Head of caudate nucleus (tissue), 42 donors: ENCODE measurements at places on chromosomes 7 and 10.

DNA sequence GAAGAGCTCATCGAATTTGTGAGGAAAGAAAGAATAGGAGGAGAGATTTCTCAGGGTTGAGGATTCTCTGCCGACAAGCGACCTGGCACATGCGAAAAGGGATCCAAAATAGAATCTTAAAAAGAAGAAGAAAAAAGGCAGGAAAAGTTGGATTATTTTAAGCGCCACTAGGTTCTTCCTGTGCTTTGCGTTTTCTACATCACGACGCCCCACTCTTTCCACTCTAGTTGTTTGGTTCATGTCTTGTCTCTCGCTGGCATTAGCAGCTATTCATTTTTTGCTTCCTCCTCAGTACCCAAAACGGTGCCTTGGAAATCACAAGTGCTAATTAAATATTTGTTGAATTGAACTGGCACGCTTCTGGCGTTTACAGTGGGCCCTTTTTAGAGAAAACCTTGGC lies 674 bp upstream of the FRA10AC1 start:
- peak; percentile 69 for DNase-seq

GRCh38 chr10:126243306-126243705 lies 145.0 kb downstream of the ADAM12 start:
- DNase-seq = no peak

- DNase-seq = no peak
These were observed 195.0 kb upstream of the PLXNA4 start for GRCh38 chr7:132771301-132771730.

DNA sequence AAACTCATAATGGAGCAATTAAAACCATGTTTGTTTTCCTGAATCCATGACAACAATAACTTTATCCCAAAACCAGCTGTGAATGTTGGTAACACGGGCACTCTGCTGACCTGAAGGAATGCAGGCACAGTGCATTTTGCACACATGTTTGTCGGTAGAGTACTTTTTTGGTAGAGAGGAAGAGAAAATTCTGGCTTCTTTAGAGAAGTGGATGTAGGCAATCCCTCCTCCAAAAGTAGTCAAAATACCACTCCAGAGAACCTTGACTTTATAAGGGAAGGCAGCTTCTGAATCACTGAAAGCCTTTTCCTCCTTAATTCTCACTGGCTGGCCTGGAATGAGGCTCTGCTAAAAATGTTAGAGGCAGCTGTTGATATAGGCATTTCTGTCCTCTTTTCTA lies 15.8 kb upstream of the ACTA2 start:
- no peak for DNase-seq

DNA sequence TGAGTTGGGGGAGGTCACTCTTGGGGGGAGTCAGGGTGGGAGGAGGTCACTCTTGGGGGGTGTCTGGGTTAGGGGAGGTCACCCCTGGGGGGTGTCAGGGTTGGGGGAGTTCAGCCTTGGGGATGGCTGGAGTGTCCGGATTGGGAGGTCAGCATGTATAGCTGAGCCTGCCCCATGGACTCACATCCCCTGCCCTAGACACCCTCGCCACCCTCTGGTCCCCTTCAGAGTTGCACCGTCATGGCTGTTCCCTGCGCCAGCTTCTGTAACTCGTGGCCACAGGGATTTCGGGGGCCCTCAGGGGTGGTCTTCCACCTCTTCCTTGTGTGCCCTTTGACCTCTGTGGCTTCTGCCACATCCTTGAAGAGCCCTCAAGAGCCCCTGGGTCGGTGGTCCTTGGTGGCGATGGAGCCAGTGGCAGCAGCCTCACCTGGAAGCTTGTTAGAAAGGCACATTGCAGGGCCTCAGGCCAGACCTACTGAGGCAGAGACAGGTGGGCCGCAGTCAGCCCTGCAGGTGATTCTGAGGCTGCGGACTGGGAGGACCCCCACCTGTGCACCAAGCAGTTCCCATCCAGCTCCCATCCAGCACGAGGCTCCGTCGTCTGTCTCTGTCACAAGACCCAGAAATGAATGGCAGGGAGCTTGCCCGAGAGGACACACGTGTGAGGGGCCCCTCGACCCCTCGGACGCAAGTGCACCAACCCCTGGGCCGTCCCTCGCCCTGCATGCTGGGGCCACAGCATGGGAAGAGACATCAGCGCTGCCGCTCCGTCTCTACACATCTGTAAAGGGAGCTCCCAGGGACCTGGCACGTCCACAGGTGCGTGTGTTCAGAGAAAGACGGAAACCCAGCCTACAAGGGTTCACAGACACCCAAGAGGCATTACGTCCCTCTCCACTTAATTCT lies 44.7 kb upstream of the SUN1 start:
- DNase-seq = no peak

DNA sequence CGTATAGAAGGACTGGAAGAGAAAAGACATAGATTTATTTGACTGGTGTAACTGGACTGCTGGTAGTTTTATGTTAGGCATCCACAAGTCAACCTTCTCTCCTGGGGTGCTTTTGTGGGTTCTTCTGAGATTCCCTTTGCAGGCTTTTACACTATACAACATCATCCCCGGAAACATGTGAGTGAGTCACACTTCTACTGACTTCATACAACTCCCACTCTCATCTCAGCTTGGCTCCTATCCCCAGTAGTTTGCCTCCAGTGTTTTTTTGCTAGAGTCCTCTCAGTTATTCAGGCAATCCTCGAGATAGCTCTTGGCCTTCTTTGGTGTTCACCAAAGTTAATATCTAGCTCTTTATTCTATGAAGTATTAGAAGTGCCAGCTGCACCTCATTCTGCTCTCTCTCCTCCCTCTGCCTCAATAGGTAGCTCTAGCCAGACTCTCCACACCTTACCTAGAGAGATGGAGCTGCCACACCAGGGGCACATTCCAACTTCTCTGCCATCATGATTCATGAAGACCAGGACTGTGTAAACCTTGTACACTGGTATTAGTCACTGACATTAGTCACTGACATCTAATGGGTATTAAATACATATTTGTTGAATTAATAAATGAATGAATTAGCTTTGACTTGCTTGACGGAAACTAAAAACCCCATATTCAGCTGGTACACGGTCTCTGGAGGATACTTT lies 281.9 kb downstream of the PPP1R3A start:
- DNase-seq = no peak

GRCh38 chr10:110327262-110327914 lies 22.7 kb upstream of the SMNDC1 start:
- DNase-seq = no peak

GRCh38 chr10:6781133-6781770 lies 201.2 kb upstream of the PRKCQ start:
- no peak for DNase-seq

GRCh38 chr10:122521011-122521410 lies 39.5 kb upstream of the DMBT1 start:
- no peak for DNase-seq

DNA sequence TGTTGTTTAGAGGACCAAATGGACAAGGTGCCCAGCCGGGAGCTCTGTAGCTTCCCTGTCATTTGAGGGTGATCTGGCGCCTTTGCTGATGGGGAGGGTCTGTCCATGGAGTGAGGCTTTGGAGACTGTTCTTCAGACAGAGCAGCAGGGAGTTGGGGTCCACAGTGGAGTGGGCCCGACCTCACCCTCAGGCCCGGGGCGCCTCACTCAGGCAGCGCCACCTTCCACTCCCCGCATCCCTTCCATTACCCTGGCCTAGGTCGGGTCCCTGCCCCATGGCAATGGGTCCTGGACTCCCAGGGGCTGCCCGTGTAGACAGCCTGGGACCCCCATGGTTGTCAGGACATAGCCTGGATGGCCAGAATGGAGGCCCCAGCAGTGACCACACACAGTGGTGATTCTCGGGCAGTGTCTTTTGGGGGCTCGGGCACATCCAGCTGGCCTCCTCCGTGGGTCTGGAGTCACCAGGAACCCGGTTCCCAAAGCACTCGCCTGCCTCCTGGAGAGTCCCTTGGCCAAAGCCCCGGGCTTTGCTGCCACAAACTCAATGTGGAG lies 38.5 kb downstream of the TCERG1L start:
- no peak for DNase-seq

GRCh38 chr10:12657489-12657888 lies 308.1 kb downstream of the CAMK1D start:
- no peak for DNase-seq

- DNase-seq = no peak
These were observed 5.4 kb downstream of the POP7 start for GRCh38 chr7:100711369-100711768.

DNA sequence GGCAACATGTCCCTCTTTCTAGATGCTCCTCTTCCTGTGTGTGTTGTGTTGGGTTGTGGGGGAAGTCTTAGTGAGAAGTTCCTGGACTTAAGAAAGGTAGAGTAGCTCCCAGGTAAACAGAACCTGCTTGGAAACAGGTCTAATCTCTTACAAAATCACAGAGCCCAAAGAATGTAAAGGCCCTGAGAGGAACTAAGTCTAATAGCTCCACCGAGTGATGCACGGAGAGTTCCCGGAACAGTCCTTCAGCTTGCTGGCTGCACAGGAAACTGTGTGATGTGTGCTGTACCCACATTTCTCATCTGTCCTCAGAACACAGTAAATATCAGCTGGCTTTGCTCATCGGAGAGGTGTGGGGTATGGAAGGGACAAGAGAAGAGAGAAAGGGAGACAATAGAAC lies 182.6 kb upstream of the LYZL1 start:
- no peak for DNase-seq

GRCh38 chr7:100166970-100167911 lies 1.2 kb downstream of the GAL3ST4 start:
- DNase-seq = no peak

DNA sequence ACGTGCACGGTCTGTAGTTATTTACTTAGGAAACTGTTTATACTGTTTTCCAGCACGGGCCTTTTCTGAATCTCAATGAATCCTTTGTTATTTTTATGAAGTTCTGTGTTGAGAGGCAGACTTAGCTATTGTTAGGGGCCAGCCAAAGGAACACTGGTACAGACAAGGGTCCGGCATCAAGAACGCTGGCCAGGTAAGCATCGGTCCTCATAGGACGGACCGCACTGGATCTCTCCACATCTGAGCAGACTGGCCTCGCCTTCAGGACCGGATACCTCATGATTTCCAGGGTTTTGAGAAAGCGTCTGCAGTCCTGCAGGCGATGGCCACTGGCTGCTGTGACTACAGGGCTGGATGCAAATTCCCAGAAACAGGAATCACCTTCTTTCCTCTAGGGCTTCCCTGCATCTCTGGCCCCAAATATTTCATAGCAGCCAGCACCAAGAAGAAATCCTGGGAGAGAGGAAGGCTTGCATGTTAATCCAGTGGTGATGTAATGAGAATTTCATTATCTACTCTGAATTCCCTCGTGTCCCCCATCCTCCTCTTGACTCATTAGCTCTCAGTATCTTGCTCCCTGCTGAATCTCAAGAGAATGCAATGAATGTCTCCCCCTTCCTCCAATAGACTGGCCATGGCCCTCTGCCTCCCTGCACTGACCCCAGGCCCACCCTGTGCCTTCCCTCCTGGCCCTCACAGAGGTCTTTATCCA lies 325.4 kb upstream of the NPVF start:
- no peak for DNase-seq

- DNase-seq = no peak
These were observed 74.9 kb downstream of the GFRA1 start for GRCh38 chr10:116197946-116198675.

GRCh38 chr10:70714245-70714644 lies 41.9 kb downstream of the ADAMTS14 start:
- DNase-seq = peak; percentile 58

DNA sequence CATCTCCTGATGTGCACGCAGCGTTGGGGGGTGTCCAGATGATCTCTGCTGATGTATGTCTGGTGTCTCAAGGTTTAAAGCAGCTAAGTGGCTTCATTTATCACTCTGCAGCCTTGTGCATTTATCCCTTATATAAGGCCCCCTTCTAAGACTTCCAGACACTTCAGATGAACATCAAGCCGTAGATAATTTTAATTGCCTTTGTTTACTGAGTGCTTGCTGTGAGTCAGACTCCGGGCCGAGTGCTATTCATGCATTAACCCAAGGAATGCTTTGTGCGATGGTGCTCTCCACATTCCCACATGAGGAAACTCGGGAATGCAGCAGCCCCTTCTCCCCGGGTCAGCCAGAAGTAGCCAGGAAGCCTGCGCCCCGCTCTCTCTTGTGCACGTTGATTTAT lies 328.6 kb upstream of the COBL start:
- no peak for DNase-seq

- DNase-seq = no peak
These were observed 17.2 kb downstream of the NACAD start for GRCh38 chr7:45071528-45071927.

DNA sequence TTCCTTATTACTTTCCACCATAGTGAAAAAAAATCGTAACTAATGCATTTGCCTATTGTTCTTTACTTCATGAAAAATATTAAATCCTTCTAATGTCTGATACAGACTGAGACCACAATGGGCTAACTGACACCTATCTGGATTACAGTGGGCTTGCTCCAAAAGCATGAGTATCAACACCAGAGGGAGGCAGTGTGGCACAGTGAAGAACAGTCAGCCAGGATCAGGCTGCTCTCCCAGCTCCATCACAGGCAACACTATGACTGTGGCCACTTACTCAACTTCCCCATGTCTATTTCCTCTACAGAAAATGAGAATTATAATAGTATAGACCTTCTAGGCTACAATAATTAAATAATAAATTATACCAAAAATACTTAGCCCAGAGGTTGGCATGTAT lies 97.2 kb downstream of the SLC25A13 start:
- DNase-seq = no peak

DNA sequence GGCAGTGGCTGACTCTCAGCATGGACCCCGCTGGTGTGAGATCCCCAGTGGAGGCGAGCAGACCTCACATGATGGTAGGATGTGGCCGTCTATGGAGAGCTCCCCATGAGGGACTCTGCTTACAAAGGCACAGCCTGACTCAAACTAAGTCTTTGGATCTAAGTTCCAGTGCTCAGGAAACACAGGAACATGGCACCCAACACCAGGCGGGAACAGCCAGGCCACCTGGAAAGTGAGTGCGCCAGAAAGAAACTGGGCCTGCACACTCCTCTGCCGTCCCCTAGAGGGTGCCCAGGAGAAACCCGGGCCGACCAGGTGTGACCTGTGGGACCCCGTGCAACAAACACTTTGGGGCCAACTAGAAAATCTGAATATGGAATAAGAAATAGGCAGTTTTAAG lies 10.0 kb downstream of the PITRM1 start:
- DNase-seq = no peak

- DNase-seq = no peak
These were observed 44.4 kb downstream of the ALOX5 start for GRCh38 chr10:45418417-45418848.

- no peak for DNase-seq
These were observed 697.5 kb downstream of the INHBA start for GRCh38 chr7:41005374-41005901.

GRCh38 chr7:41573015-41573414 lies 129.9 kb downstream of the INHBA start:
- DNase-seq = no peak

DNA sequence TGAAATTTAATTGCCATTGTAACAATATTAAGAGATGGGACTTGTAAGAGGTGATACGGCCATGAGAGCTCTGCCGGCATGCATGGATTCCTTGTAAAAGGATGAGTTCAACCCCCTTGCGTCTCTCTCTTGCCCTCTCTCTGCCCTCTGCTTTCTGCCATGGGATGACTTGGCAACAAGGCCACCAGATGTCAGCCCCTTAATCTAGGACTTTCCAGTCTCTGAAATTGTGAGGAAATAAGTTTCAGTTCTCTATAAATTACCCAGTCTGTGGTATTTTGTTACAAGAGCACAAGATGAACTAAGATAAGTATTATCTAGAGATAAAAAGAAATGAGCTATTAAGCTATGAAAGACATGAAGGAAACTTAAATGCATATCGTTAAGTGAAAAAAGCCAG lies 145.7 kb upstream of the AHR start:
- DNase-seq = no peak

- no peak for DNase-seq
These were observed 1061.2 kb downstream of the KCNMA1 start for GRCh38 chr10:76576276-76576962.

- no peak for DNase-seq
These were observed 47.2 kb downstream of the MALSU1 start for GRCh38 chr7:23346316-23346715.
